ENCODE measurements at places on chromosomes 5 and 9.

DNA sequence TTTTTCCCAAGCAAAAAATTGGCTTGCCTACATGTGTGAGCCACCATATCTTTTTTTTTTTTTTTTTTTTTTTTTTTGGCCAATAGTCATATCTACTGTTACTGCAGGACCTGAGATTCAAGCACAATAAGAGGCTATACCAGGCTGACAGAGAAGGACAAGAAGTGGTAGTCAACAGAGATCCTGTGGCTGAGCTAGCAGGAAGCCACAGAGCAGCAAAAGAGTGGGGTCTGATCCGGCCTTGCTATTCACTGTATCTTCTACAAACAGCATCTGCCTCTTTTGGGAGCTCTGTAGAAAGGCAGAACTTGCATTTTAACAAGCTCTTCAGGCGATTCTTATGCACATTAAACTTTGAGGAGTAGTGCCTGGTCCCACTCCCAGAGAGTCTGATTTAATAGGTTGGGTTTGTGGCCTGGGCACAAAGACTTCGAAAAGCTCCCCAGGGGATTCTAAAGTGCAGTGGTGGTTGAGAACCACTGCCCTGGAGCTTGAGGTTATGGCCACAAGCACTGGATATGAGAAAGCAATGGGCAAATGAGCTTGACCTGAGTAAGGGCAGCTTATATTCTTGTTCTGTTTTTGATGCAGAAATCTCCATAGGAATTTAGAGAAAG lies 162.8 kb downstream of the PIK3R1 start:
- peak; percentile 74 for DNase-seq

GRCh38 chr5:68196876-68197275 lies 18.7 kb upstream of the PIK3R1 start:
- DNase-seq: no peak

GRCh38 chr5:136205941-136206340 lies 13.0 kb upstream of the SMIM32 start:
- DNase-seq: no peak

DNA sequence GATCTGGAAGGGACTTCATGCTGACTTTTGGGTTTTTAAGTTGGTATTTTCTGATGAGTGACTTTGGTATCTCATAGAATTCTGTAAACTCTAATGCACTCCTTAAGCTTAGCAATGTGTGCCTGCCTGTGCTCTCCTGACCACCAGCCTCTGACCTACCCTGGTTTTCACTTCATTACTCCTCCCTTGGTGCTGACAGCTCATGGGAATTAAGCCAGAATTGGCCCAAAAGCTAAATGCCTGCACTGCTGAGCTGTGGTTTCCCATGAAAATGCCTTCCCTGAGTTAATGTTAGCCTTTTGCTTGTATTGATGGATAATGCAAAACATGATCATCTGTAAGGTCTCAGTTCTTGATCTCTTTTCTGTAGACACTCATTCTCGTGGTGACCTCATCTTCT lies 308.0 kb downstream of the DOCK8 start:
- DNase-seq: no peak

DNA sequence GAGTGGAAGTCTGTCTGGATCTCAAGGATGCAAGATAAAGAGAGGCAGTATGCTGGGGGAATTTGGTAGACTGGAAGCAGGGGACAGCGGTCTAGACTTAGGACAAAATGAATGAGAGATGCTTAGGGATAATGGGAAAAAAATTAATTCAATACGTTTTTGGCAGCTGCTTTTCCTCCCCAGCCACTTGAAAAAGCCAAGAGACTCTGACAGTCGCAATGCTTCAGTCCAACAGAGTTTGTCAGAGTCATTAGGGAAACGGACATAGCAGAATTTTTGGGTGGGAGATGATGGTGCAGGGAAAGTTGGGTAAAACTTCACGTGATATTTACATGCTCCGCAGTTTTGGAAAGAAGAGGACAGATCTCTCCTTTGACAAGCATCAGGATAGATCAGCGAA lies 129.7 kb downstream of the GOLPH3 start:
- no peak for DNase-seq

GRCh38 chr9:87581513-87581912 lies 83.8 kb downstream of the DAPK1 start:
- no peak for DNase-seq

- DNase-seq: no peak
Observed at GRCh38 chr5:181217803-181218062, 5.3 kb upstream of the TRIM41 start.

GRCh38 chr9:90999425-91000397 lies 198.1 kb downstream of the SYK start:
- DNase-seq: no peak

GRCh38 chr9:88460587-88461332 lies 72.5 kb downstream of the SPIN1 start:
- DNase-seq: no peak
